ENCODE measurements at places on chromosomes 16 and 17.

GRCh38 chr17:80957461-80957941 is 34.1 kb upstream of the CHMP6 start:
- no peaks in the 10 kb centered on the region for H3K27me3 ChIP-seq
- H3K4me3 ChIP-seq = no peak overlapping the region
- H3K27ac ChIP-seq = no peak overlapping the region
- DNase-seq = no peak
- H3K36me3 ChIP-seq = no peaks in the 10 kb centered on the region

DNA sequence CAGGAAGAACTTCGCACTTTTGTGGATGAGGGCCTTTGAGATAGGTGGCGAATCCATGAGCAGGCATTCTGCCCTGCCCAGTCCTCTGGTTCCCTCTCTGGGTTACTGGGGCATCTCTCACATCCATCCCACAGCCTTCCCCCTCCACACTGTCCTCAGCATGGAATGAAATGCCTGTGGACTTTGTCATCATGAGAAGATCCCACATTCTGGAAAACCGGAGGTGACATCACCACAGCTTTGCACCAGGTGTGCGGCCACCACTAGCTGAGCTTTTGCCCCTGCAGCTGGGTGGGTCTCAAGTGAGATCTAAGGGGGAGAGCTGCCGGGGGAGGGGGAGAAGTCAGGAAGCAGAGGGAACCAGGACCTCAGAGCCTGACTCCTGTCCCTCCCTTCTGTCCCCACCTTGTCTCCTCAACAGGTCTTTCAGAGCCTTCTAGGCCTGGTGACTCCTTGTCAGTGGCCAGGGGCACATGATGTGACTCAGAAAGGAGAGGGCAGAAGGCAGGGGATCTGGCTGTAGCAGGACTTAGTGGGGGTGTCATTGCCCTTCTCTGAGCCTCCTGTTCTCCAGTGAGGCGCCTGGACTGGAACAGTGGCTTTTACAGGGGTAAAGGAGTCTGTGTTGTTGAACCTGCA is 40.0 kb upstream of the DLX4 start:
- DNase-seq = no peak
- no peak overlapping the region for H3K27ac ChIP-seq
- H3K36me3 ChIP-seq = no peaks in the 10 kb centered on the region
- no peak overlapping the region for H3K4me3 ChIP-seq
- no peaks in the 10 kb centered on the region for H3K27me3 ChIP-seq

GRCh38 chr17:79064026-79064425 is 10.6 kb upstream of the ENGASE start:
- H3K27ac ChIP-seq = no peak overlapping the region
- H3K36me3 ChIP-seq = no peaks in the 10 kb centered on the region
- no peaks in the 10 kb centered on the region for H3K27me3 ChIP-seq
- no peaks in the 10 kb centered on the region for H3K4me1 ChIP-seq
- no peak overlapping the region for H3K4me3 ChIP-seq

GRCh38 chr16:85129876-85130704 is 17.8 kb upstream of the CIBAR2 start:
- peaks cover 19% of the 10 kb centered on the region for H3K4me1 ChIP-seq
- no peak overlapping the region for H3K27ac ChIP-seq
- H3K27me3 ChIP-seq = no peaks in the 10 kb centered on the region
- no peak for DNase-seq
- no peak overlapping the region for H3K4me3 ChIP-seq

- DNase-seq = peak; percentile 71
- H3K4me1 ChIP-seq = peaks cover 39% of the 10 kb centered on the region
- H3K27ac ChIP-seq = peak within 1 kb of the TSS; percentile 52
- no peaks in the 10 kb centered on the region for H3K27me3 ChIP-seq
These were observed at the start of gene CACNB1 for GRCh38 chr17:39197380-39198185. Gene CACNB1 (minus strand): TSS chr17:39197669. CDS start chr17:39197495, 174 bp downstream.

- no peak for DNase-seq
- no peaks in the 10 kb centered on the region for H3K36me3 ChIP-seq
- H3K27ac ChIP-seq = no peak overlapping the region
- no peak overlapping the region for H3K4me3 ChIP-seq
- H3K27me3 ChIP-seq = no peaks in the 10 kb centered on the region
These were observed 21.8 kb downstream of the AXIN1 start for GRCh38 chr16:330741-331140.

DNA sequence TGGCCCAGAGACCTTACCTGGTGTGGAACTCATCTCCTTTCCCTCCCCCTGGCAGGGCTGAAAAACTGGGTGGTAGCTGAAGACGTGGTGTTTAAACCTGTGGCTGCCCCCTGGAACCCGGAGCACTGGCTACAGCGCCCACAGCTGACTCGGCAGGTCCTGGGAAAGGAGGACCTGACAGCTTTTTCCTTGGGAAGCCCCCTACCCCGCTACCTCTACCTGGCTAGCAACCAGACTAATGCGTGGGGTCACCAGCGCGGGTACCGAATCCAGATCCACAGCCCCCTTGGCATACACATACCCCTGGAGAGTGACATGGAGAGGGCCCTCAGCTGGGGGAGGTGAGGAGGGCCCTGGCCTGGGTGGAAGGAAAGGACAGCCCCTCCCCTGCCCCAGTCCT is 2.0 kb upstream of the AOC3 start:
- H3K27ac ChIP-seq = no peak overlapping the region
- H3K4me1 ChIP-seq = peaks cover 14% of the 10 kb centered on the region
- DNase-seq = no peak
- H3K27me3 ChIP-seq = no peaks in the 10 kb centered on the region
- H3K36me3 ChIP-seq = peaks cover 9% of the 10 kb centered on the region

- H3K4me1 ChIP-seq = no peaks in the 10 kb centered on the region
- no peak overlapping the region for H3K4me3 ChIP-seq
- no peaks in the 10 kb centered on the region for H3K27me3 ChIP-seq
- H3K36me3 ChIP-seq = no peaks in the 10 kb centered on the region
- no peak for DNase-seq
- H3K27ac ChIP-seq = no peak overlapping the region
These were observed 7.2 kb downstream of the SMTNL2 start for GRCh38 chr17:4591529-4591928.

GRCh38 chr16:58027916-58028455 is 2.4 kb downstream of the MMP15 start:
- H3K27me3 ChIP-seq = no peaks in the 10 kb centered on the region
- peak overlapping the region; percentile 94 for H3K27ac ChIP-seq
- H3K4me3 ChIP-seq = no peak overlapping the region
- no peak for DNase-seq
- no peaks in the 10 kb centered on the region for H3K36me3 ChIP-seq

DNA sequence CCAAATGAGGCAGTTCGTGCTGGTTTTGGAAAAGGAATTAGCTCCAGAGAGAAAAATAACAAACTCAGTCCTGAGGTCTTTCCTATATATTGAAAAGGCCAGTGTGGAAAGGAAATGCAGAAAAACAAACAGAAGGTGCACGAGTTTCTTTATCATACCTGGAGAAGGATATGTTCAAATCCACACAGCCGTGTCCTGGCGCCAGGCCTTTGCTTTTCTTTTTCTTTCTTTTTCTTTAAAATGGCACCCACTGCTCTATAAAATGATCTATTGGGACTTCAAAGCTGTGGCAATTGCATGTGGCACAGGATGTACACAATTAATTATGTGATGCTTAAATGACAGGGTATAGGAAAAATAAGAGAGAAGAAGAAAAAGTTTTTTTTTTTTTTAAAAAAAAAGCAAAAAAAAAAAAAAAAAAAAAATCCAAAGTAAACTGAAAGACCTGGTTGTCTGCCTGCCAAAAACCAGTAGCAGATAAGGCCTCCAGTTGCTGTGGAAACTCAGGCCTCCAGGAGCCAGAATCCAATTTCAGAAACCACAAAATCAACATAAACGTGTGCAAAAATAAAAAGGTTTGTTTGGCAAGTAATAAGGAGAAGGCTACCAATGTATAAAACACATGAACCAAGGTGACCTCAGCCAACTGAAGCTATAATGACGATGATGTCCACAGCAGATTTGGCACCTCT is 957.6 kb upstream of the SOX9 start:
- no peak overlapping the region for H3K27ac ChIP-seq
- peaks cover 17% of the 10 kb centered on the region for H3K4me1 ChIP-seq
- no peaks in the 10 kb centered on the region for H3K27me3 ChIP-seq
- no peaks in the 10 kb centered on the region for H3K36me3 ChIP-seq
- DNase-seq = peak; percentile 93

DNA sequence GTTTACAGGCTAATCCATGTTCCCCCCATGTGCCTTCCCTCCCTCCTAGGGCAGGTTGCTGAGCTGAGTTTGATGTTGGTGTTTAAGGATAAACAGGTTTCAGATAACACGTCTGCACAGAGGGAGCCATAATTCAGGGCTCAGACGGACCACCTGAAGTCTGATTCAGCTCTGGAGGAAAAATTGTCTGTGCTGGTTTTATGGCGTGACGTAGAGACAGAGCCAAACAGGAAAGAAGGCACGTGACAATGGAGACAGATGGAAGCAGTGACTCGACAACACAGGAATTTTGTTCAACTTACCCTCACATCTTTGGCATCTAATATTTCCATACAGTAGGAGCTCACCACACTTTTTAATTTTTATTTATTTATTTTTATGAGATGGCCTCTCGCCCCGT is 10.7 kb upstream of the USP10 start:
- H3K27me3 ChIP-seq = no peaks in the 10 kb centered on the region
- H3K4me1 ChIP-seq = peaks cover 9% of the 10 kb centered on the region
- no peak overlapping the region for H3K4me3 ChIP-seq
- H3K36me3 ChIP-seq = no peaks in the 10 kb centered on the region

DNA sequence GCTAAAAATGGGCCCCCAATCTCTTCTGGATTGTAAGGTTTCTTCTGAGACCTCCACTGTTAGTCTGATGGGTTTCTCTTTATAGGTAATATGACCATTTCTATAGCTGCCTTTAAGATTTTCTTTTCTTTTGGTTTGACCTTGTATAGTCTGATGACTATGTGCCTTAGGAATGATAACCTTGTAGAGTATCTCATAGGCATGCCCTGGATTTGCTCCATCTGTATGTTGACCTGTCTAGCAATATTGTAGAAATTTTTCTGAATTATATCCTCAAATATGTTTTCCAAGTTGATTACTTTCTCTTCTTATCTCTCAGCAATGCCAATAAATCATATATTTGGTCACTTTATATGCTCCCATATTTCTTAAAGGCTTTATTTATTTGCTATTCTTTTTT is 1403.8 kb upstream of the GOT2 start:
- no peaks in the 10 kb centered on the region for H3K4me1 ChIP-seq
- no peak overlapping the region for H3K27ac ChIP-seq
- H3K4me3 ChIP-seq = no peak overlapping the region
- no peak for DNase-seq

Data from body of pancreas (tissue), 4 donors.